AG09309 (cell line): ENCODE measurements at places on chromosomes 2 and 18.

DNA sequence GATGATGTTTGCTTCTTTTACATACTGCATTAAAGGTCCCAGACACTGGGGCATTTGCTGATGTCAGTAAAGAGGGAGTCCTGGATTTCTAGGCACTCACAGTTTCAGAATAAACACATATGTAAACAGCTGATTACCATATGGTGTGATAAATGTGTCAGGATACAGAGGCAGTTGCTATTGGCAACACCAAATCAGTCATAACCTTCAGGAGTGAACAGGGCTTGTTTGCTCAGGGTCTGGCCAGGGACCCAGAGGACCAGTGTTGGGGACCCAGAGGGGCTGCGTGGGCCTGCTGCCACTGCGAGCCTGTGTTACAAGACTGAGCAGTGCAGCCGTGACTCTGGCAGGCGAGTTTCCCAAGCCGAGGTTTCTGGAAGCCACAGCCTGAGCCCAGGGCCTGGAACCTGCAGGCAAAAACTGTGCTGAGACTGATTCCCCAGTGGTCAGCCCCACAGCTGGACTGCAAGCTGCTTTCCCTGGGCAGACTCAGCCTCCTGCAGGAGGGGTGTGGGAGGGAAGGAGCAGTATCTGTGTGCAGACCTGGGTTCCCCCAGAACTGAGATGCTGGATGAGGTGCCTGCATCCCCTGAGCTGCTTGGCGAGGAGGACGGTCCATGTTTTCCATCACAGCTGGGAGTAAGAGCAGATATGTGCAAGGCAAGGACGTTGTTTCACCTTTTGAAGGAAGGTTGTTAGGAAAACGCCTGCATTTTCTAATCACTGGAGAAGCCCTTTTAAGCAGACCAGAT is 23.6 kb downstream of the ASAP2 start:
- no peak for DNase-seq

- no peak for DNase-seq
These were observed 1116.2 kb downstream of the SUCLG1 start for GRCh38 chr2:83342860-83343329.

DNA sequence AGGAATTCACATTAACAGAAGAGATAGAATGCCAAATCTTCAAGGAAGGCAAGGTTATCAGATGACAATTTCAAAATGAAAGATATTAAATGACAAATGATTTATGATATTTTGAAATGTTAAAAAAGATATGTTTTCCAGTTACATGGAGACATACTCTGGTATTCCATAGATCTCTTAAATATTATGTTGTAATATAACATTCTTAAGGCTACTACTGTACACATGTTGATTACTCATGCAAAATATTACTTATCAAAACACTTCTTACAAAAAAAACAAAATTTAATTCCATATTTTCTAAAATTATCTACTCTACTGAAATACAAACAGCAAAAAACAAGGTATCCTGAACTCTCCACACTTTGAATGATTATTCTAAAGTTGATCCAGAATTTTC is 22.9 kb downstream of the RTTN start:
- DNase-seq: no peak

DNA sequence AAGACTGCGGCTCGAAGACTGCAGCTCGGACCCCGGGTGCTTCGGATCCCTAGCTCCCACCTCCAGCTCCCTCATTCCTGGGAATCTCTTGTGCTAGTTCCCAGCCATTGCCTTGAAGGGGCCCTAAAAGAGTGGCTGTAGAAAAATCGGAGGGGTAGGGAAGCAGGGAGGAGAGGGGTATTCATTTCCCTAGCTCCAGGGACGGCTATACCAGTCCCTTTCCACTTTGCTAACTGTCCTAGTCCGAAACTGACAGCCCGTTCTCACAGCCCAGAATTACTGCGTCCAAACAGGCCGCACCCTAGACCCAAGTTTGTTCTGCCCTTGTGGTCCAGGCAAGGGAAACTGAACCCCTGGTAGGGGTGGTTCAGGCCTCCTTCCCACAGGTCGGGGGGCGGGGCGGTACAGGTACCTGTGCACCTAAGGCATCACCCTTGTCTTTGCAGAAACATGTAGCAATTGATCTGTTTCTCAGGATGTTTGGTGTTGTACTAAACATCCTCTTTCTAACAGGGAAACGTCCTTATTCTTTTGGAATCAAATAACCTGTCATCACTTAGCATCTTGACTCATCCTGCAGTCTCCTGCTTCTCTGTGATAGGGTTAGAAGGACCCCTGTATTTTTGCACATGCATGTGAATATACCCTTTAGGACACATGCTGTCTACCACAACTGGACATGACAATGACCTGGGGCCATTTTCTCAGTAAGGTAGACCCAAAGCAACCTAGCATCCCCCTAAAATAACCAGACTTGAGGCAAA is 4.0 kb downstream of the EMX1 start:
- DNase-seq: no peak

GRCh38 chr2:902584-902983 is 48.1 kb upstream of the SNTG2 start:
- no peak for DNase-seq

GRCh38 chr2:158797963-158798700 is 3.0 kb downstream of the DAPL1 start:
- no peak for DNase-seq

DNA sequence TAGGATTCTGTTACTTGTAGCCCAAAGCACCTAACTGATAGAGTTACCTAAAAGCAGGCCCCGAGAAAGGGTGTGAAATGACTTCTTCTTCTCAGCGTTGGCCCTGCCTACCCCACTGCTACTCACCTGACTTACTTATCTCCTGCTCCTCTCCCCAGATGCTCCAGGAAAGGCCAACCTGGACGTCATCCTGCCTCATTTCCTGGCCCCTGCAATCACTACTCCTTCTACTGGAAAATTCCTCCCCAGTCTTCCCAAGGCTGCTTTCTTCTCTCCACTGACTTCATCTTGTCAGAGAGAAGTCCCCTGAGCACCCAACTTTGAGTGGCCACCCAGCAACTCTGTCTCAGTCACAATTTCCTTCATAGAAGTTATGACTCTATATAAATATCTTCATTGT is 63.4 kb upstream of the KLF7 start:
- no peak for DNase-seq
